ENCODE measurements at places on chromosomes 3 and 15.

- DNase-seq = no peak
Measured at GRCh38 chr15:29003191-29003839, 117.5 kb downstream of the APBA2 start.

DNA sequence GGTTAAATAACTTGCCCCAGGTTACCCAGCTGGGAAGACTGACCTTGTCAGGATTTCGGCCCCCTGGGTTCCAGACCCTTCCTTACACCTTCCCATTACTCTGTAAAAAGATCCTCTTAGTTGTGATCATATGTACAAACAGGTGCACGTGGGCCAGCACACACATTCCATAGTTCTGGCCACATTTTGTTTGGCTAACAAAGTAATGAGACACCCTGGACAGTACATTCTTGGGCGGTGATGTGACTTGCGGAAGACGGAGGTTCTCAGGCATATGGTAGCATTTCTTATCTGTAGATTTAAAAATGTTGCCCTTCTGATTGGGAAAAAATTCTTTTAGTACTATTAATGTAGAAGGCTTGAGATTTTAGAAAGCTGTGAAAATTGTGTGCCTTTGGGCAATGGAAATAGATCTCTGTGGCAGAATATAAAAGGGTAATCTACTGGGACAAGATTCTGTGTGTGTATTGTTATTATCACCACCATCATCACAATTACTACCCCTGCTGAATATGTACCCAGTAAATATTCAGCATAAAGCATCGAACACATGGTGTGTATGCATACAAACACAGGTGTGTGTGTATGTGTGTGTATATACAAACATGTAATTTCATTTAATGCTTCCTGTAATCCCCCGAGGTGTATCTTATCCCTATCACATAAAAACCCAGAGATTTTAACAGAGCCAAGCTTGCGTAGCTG, 205.4 kb upstream of the UBE2E1 start:
- DNase-seq = peak; percentile 86

GRCh38 chr3:16888785-16889607, 4.2 kb downstream of the PLCL2 start:
- DNase-seq = no peak

GRCh38 chr3:51703068-51703760, 3.7 kb upstream of the GRM2 start:
- DNase-seq = no peak

- no peak for DNase-seq
Measured at GRCh38 chr3:69540706-69541581, 155.1 kb upstream of the FRMD4B start.

DNA sequence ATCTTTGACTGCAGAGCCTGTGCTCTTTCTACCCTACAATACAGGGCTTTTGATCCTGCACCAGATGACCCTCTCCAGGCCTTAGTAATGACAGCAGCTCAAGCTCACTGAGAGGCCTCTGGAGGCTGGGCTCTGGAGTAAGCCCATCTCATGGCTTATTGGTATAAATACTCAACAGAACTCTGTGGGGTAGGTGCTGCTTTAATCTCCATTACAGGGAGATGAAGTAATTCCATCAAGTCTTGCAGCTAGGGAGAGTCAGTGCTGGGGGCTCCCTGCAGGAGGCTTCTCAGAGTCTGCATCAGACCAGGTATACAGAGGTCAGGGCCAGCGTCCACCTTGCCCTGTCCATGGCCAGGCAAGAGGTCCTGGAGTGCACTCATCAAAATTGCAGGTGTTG, 89.2 kb upstream of the SLC6A11 start:
- DNase-seq = no peak
